ENCODE measurements at places on chromosomes 4 and X.
A peak's percentile ranks its signal among the peaks of the same experiment; 100 is the strongest.

- peak; percentile 18 for DNase-seq
These were observed 167.3 kb downstream of the SLIT2 start for GRCh38 chr4:20418861-20419451.

GRCh38 chrX:11081511-11081910 lies 29.6 kb upstream of the HCCS start:
- no peak for DNase-seq

DNA sequence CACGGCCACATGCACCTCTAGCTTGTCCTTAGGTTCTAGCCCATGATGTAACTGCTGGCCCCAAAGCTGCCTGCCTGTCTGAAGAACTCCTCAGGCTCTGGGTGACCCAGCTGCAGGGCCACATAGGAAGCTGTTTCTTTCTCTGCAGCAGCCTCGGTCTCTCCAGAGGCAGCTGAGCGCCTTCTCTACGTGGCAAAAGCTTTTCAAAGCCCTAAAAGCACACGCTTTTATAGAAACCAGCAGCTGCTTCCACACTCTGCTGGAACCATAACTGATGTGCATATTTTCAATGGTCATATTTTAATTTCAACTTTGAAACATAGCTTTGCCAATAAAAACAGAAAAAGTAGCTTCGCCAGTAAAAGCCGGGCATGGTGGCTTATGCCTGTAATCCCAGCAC lies 37.4 kb downstream of the FAM53A start:
- no peak for DNase-seq

GRCh38 chr4:155846929-155847328 lies 19.1 kb downstream of the ASIC5 start:
- DNase-seq, result no peak

GRCh38 chr4:128341634-128342033 lies 54.0 kb upstream of the PGRMC2 start:
- no peak for DNase-seq

DNA sequence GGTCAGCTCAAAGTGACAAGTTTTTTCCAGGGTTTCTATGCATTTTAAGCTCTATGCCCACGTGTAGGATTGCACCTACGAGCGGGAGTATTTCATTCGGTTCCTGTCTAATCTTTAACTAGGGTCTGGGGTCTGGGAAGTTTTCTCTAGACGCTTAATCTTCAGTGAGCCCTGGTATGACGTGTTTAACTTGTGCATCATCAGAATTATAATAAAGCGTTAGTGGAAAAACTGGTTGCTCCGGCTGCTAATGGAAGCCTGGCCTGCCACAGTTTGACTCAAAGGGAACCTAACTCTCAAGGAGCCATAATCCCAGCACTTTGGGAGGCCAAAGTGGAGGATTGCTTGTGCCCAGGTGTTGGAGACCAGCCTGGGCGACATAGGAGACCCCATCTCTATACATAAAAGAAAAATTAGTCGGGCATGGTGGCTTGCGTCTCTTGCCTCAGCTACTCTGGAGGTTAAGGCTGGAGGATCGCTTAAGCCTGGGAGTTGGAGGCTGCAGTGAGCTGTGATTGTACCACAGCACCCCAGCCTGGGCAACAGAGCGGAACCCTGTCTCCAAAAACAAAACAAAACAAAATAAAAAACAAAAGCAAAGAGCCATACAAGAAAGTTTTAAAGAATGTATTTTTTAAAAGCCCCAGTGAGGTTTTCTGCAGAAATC lies 30.2 kb downstream of the ARSD start:
- DNase-seq, result no peak

- DNase-seq, result peak; percentile 46
These were observed 8.5 kb downstream of the COL25A1 start for GRCh38 chr4:109294006-109294405.

DNA sequence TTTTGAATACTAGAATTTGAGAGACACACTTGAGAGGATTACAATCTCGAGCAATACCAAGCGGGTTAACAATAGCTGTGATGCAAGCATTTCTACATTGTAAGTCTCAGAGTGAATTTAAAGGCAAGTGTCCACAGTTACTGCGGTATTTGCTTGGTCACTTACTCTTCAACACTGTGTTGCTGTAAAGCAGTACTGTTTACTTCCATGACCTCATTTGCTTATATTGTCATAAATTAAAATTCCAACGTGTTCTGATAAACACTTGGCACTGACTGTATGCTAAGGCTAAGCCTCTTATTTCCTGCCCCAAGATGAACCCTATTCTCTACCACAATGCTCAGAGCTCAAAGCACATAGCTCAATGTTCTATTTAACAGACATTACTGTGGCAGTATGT lies 11.1 kb downstream of the EXOC1L start:
- no peak for DNase-seq

- DNase-seq, result peak; percentile 56
These were observed 57.3 kb downstream of the GSTCD start for GRCh38 chr4:105765690-105766407.

DNA sequence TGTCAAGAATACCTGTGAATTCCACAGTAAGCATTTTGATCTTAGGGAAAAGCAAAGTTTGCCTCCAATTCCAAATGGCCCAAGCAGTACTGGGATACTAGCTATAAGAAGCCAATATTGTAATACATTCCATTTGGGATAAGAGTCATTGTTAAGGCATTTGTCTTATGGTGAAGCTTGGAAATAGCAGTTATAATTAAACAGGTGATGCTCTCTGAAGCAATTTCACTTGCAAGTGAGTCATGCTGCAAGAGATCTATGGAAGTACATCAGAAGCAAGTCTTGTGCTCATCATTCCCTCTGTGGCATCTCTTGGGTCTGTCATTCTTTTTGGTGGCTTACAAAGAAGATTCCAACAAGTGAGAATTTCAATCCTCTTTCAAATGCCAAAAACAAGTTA lies 386.4 kb upstream of the RPS6KA3 start:
- DNase-seq, result no peak

- DNase-seq, result no peak
These were observed 70.8 kb upstream of the DYNLT3 start for GRCh38 chrX:37918168-37918567.

DNA sequence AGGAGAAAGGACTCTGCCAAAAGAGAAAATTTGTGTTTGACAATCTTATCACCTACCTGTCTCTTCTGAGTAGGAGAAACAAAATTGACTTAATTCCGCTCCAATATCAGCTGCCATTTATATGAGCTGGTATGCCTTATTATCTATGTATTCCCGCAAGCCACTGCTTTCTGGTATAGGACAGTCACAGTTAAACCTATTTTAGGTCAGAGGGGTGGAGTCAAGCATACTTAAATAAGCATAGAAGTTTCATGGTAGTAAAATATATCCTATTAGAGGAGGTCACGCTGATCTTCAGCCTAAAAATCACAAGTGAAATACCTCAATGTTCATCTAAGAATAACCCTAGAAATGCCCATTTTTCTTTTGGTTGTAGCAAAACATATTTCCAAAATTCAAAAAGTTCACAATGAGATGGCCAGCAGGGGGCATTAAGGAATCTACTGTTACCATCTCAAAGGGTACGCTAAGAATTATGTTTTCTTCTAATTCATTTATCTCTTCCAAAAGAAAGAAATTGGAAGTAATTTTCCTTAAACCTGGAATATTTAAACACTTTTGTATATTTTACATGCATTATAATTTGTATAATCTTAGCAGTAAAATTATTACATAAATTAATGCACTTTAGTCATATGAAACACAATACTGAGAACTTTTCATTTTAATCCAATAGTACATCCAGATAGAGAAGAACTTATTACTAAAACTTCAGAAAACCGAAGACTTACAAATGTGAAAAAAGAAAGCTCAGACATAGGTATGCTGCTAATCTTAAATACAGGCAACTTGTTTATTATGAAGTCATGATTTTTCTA lies 10.5 kb downstream of the PPAT start:
- peak; percentile 66 for DNase-seq

DNA sequence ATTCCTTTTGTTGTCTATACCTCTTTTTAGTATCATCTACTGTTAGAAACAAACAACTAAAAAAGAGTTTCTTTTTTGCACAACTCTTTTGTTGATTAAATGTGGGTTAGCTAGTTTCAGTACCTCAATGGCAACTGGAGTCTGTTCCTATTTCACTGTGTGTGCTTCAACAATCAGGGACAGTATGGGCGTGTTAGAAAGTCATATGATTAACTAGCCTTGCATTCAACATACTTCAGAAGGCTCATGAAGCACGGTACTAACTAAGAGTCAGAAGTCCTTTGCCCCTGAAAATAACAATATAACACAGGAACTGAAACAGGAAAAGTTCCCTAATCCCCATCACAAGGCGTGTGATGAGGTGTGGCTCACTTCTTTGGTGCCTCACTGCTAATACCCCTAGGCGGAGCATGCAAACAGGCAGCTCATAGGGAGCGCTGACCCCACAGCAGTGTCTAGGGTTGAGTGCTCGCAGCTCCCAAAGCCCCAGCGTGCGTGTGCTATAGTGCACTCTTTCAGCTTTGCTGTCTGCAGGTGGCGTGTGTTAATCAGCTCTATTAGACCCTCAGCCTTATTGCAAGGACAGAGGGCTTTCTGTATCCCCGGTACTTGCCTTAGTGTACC lies 203.1 kb upstream of the NDST3 start:
- DNase-seq, result no peak

DNA sequence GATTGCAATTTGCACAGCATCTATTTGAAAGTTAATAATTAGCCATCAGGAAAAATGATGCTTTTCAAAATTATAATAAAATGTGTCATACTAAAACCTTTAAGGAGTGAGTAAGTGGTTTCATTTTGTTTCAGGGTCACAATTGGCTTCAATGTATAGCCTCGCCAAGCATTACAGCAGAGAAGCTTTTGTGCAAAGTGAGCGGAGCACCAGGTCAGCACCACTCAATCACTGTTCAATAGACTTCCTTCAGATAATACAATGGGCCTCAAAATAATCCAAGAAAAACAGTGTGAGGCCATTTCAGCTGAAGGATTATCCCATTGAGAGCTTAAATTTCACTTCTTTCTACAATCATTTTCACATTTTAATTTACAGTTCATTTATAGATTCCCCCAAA lies 409.2 kb upstream of the SLIT2 start:
- DNase-seq, result no peak

DNA sequence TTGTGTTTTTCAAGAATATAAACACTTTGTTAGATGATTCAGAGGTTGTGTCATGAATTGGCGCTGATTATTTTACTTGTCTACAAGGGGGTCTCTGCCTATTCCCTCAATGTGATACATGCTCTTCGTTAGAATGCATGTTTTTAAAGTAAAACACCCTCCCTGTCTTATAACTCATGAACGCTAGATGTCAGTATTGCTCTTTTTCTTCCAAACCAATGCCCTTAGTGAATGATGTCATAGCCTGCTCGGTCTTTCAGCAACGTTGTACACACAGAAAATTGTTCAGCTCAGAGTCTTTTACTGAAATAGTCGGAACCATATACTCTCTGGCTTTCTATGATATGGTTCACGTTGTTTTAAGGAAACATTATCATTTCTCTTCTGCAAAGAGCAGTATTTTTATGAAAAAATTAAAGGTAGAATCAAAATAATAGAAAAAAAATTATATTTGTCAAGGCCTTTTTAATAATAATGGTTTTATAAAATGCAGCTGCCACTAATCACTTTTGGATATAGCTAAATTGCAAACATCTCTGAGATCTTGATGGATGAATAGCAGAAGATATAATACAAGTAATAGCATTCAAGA lies 292.9 kb downstream of the TLL1 start:
- peak; percentile 70 for DNase-seq

DNA sequence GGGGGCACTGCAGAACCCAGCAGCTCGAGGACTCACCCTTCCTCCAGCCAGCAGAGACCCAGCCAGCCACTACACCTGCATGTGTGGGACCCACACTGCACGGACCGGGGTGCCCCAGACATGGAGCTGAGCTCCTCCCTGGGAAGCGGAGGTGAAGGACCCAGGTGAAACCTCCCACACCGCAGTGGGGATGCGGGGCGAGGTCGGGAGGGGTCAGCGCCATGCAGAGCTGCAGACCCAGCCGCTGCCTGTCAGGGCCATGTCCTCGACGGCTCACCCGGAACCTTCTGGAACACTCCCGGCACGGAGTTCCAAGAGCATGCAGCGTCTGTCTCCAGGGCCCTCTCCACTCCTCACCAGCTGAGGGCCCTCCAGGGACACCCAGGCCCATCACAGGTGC lies 42.6 kb downstream of the GAK start:
- DNase-seq, result no peak

DNA sequence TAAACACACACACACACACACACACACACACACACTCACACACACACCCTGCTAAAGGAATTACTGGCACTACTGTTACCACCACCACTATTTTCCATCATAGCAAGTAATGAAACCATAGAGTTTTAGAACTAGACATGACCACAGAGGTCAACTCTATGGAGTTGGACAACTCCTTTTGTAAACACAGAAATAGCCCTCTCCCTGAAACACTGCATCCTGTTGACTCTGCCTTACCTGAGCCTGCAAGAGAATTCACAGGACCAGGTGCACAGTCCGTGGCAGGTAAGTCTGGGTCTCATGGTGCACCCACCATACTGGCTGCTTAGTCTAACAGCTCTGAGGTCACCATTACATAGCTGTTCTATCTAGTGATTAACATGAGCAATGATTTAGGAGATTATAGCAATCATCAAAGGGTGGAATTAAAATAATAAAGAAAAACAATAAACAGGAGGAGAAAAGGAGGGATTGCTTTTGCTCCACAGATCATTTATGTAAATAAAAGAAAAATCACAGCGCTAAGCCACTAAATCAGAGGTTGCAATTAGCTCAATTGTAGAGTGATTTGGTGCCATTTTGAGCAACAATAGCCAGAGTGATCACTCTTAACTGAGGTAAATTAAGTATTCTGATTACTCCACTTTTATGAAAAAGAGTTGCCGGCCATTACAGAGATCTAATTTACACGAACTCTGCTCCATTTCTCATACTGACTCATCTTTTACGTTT lies 340.0 kb upstream of the RASGEF1B start:
- no peak for DNase-seq

DNA sequence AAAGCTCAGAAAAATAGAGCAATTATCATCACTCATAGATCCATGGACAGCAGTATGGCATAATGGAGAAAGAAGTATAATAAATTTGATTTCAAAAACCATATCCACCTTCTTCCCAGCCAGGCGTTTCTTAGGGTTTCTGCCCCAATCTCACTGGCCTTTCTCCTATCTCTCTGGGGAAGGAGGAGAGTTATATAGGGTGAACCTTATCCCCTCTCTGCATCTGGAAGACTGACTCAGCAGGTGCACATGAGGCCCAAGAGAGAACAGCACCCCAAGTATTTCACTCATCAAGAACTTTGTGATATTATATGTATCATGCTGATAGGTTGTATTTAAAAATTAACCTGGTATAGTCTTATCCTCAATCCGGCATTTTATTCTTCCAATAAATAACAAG lies 318.8 kb upstream of the RASGEF1B start:
- no peak for DNase-seq

GRCh38 chr4:68319040-68319439 lies 30.9 kb downstream of the YTHDC1 start:
- no peak for DNase-seq

All from COLO829 (cell line).